ENCODE measurements at places on chromosomes 3 and 15.
A peak's percentile ranks its signal among the peaks of the same experiment; 100 is the strongest.

GRCh38 chr3:126672741-126673140 lies 17.8 kb upstream of the TXNRD3 start:
- DNase-seq = no peak

- DNase-seq = no peak
These were observed 32.2 kb downstream of the SSR3 start for GRCh38 chr3:156522673-156523072.

DNA sequence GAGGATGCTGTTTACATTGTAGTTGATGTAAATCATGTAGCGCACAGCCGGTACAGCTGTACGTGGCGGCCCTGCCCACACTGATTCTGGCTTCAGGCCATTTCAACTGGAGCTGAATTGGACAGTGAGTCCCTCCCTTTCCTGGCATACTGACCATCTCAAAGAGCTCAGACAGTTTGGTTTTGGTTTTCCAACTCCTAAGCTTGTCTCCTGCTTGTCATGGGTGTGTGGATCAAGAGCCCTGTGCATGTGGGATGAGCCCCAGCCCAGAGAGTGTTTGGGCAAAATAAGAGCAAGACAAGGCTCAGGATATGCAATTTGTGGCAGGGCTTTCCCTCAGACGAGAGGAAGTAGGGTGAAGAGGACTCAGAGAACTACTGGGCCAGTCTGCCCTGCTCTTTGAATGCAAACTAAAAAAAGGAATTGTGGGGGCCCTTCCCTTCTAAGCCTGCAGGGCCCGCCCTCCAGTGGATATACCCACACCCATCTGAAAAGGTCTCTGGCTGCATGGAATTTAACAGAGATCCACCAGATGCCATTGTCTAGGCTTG lies 13.3 kb downstream of the ITGA11 start:
- no peak for DNase-seq

GRCh38 chr15:61831505-61831921 lies 228.7 kb downstream of the VPS13C start:
- DNase-seq = no peak

GRCh38 chr3:25604107-25604805 lies 60.5 kb downstream of the TOP2B start:
- DNase-seq = no peak

GRCh38 chr3:44648564-44649229 lies at the start of gene ZNF35:
Gene ZNF35, plus strand, starts transcription at chr3:44648732. Its CDS starts 2,336 bp downstream, at chr3:44651068.
- peak; percentile 38 for DNase-seq

GRCh38 chr15:51046799-51047449 lies 47.8 kb downstream of the TNFAIP8L3 start:
- no peak for DNase-seq

- no peak for DNase-seq
These were observed 2.3 kb downstream of the SELENOS start for GRCh38 chr15:101275018-101275417.

- DNase-seq = peak; percentile 45
These were observed 16.9 kb downstream of the SLC24A1 start for GRCh38 chr15:65638681-65639089.

GRCh38 chr3:134291319-134292254 lies 40.9 kb upstream of the RYK start:
- no peak for DNase-seq

DNA sequence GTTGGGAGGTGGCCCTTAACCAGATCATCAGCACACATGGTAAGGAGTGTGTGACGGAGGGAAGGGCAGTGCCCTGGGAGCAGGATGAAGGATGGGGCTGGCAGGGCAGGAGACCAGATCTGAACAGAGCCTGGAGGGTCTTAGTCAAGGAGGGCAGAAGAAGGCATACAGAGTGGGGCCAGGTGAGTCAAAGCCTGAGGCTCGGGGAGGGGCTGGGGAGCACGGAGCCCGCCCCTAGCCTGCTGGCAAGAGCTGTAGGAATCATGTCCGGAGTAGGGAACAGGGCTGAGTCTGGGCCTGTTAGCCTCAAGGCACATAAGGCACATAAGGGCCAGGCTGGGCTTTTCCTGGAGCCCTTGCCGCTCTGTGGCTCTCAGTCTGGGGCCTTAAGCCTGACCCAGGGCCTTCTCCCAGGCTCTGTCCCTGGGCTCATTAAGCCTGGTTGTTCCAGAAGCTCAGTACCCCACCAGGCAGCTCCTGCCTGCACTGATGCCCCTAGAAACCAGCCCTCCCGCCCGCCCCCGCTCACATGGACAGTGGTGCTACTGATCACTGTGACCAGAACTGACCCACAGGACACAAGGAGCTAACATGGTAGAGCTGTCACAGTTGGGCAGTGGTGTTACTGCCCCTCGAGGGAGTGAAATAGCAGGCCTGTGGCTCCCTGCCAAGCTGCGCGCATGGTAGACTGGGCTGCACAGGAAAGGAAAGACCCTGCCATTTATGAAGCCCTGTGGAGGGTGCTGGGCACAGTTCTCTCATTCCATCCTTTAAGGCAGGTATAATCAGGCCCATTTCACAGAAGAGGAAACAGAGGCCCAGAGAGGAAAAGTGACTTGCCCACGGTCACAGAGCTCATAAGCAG lies 14.6 kb downstream of the ISG20 start:
- DNase-seq = no peak

DNA sequence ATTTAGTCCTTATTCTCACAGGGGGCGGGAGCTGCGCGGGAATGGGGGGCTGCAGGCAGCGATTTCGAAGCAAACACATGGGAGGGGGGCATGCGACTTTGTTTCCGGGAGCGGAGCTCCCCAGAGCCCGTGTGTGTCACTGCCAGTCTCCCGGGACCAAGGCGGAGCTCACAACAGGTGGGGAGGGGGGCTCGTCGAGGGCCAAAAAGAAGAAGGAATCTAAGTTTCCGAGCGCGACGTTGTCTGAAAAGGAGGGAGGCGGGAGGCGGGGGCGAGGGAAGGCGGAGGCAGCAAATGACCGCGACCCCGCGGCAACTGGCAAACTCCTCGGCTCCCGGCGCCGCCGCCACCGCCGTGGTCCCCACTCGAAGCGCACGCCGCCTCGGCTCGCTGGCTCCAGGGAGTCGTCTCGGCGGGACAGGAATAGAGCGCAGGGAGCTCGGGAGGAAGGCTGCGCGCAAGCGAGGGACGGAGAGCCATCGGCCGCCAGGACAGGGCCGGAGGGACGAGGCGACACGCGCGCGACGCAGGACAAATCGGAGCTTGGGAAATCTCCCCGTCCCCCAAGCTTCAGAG lies 1.4 kb downstream of the FOXP1 start:
- DNase-seq = no peak
